ENCODE measurements at places on chromosomes 6 and 20.

GRCh38 chr6:43616725-43617472 is 12.2 kb downstream of the GTPBP2 start:
- no peak for DNase-seq

DNA sequence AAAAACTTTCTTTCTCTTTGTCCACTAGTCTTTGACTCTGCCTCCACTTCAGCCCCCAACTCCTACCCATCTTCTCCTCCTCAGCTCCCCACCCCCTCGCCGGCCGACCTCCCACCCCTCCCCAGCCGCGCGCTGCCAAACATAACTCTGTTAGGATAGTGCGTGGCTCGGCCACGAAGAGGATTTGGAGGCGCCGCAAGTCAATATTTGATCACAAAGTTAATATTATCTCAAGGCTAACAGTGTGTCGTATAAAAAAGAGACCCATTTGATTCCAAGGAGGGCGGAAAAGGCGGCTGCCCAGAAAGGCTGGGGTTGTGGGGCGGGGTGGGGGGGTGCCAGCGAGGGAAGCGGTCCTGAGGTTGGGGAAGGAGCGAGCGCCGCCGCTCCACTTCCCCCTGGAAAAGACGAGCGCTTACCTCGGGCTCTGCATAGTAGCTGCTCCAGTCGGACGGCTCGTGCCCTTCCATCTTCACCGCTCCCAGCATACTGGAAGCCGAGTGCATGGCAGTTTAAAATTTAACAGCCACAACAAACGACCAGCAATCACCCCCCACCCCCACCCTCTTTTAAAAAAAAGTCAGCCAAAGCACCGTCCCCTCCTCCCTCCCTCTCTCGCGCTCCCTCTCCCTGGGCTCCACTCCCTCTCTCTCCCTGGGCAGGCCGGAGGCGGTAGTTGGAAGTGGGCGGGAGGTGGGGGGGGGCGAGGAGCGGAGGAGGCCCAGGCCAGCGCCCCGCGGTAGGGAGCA is 425 bp downstream of the FOXA2 start:
- DNase-seq = no peak

DNA sequence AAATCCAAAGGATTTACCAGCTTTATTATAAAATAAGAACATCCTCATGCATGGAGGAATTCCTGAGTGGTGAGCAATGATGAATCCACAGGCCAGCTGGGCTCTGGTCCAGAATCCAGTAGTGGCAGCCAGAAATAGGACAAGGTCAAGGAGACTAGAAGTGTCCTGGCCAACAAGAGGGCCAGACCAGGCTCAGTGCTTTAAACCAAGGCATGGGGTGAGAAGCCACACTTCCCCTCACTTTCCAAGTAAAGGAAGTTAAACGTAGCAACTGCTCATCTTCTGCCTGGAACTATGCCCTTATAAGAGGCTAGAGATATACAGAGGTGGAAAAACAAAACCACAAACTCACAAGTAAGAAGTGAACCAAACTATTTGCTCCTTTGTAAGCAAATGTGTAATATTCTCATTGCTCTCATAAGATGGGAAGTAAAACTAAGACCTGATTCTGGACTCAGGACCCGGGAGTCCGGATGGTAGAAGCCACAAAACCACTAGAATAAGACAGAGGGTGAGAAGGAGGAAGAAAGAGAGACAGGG is 253.2 kb downstream of the UST start:
- DNase-seq = no peak

- DNase-seq = no peak
These were observed 11.1 kb downstream of the SIGLEC1 start for GRCh38 chr20:3701061-3701998.

All from CD4-positive, alpha-beta T cell treated with Interferon gamma for 1 hour (primary cell).